Progenitor cell of endocrine pancreas (in vitro differentiated cells): ENCODE measurements at places on chromosomes 3 and 15. TPM values are rescaled to one million over a fixed set of nuclear protein-coding genes. Genes with fewer than 3 reads are reported as not detected.

GOLGA6L9 gene
- 13.2 and 13.3 TPM in 2 replicates for total RNA-seq

STRIT1 gene
- total RNA-seq = not detected in 2 replicates

CPN2 gene
- total RNA-seq = not detected in 2 replicates

GALNT15 gene
- total RNA-seq = 0.18 and 0.46 TPM in 2 replicates

ITGA11 gene
- not detected in 2 replicates for total RNA-seq

TMEM40 gene
- total RNA-seq = 0.36 TPM in 1 of 2 replicates, not detected in the other

ZBTB11 gene
- 17.8 and 18.8 TPM in 2 replicates for total RNA-seq

GOLGA8J gene
- total RNA-seq = not detected in 2 replicates

EPHA6 gene
- 16.5 and 17.3 TPM in 2 replicates for total RNA-seq

MYRIP gene
- 0.29 and 0.57 TPM in 2 replicates for total RNA-seq

ISY1 gene
- total RNA-seq = 34.0 and 37.4 TPM in 2 replicates

DNA sequence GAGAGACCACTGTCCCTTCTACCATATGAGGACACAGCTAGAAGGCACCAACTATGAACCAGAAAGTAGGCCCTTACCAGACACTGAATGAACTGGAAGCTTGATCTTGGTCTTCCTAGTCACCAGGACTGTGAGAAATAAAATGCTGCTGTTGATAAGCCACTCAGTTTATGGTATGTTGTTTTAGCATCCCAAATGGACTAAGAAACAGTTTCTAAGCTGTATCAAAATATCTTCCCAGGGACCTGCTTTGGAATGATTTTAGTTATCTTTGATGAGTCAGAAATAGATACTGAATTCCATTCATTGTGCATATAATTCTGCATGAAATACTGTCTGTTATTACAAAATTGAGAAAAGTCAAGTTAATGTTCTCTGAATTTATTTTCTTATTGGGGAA, 18.6 kb downstream of the WDR76 start:
- DNase-seq = no peak

- DNase-seq = no peak
These were observed 125.1 kb downstream of the SNRK start for GRCh38 chr3:43411429-43411828.

GRCh38 chr3:120348065-120348990, 826 bp downstream of the LRRC58 start:
- DNase-seq = peak; percentile 63

DNA sequence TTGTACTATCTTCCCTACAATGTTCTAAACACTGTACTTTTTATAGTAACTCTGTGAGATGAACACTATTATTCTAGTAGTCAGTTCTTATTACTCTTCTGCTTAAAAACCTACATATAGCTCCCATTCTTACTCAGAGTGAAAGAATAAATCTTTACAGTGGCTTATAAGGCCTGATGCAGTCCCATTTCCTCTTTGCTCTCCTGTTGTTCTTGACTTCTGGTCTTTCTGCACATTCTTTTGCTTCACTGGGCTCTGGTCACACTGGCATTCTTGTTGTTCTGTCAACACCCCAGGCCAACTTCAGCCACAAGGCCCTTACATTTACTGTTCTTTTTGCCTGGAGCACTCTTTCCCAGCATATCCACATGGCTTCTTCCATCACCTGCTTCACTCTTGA, 58.2 kb upstream of the TP63 start:
- no peak for DNase-seq

DNA sequence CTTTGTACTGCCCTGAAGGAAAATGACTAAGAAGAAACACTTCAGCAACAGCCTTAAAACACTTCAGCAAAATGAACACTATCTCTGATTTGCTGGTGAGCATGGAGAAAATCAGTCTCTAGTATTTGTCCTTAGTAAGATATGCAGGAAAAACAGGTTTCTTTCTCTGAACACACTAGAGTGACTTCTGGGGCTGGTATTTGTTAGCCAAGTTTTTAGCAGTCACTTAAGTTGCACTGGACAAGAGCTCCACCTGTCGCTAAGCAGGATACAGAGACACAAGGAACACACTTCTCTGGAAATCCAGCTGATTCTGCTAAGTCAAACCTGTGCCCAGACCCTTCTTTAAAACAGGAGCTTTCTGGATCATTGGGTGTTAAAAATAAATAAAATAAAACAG, 65.3 kb downstream of the CHAC1 start:
- DNase-seq = no peak

- DNase-seq = no peak
These were observed 10.9 kb downstream of the GPD1L start for GRCh38 chr3:32117320-32117719.

- no peak for DNase-seq
These were observed 93.8 kb downstream of the FHIT start for GRCh38 chr3:61157414-61157813.

DNA sequence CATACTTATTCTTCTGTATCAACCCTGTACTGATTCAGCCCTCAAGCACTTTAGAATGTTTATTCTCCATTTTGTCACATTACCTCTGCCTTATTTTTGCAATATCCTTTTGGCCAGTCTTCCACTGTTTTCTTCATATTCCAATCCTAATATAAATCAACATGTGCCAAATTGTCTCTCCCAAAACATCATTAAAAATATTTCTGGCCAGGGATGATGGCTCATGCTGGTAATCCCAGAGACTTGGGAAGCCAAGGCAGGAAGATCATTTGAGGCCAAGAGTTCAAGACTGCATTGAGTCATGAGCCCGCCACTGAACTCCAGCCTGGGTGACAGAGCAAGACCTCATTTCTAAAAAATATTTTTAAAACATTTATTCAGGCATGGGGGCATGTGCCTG, 641.4 kb upstream of the CBLB start:
- no peak for DNase-seq

DNA sequence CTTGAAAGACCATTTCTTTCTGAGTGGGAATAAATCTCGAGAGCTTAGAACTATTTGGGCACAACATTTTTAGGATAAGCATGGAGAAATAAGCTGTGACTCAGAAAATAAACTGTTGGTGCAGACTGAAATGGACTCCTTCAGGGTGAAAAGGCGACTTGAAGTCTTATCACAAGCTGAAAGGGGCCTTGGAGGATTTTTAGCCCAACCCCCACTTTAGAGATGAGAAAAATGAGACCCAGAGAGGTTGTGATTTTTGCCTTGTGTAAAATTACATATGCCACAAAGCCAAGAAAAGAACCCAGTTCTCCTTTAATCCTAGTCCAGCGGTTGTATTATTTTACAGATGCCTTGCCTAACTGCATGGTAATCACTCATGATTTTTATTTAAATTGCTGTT, 1.5 kb downstream of the ATP1B3 start:
- no peak for DNase-seq

DNA sequence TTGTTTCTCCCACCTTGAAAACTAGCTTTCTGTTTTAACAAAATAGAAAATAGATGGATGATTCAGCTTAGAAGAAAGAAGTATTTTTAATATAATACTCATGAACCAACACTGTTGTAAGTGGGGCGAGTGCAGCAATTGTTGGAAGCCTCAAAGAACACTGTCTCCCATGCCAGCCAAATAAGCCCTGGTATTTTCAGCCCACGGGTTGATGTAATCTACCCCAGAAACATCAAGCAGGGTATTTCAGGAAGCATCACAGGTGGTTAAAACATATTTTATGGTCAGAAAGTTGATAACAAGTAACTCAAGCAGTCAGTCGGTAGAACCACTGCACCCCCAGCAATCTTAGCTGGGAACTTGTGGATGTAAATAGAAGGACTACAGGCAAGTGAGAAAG, 115.9 kb downstream of the SV2B start:
- no peak for DNase-seq

DNA sequence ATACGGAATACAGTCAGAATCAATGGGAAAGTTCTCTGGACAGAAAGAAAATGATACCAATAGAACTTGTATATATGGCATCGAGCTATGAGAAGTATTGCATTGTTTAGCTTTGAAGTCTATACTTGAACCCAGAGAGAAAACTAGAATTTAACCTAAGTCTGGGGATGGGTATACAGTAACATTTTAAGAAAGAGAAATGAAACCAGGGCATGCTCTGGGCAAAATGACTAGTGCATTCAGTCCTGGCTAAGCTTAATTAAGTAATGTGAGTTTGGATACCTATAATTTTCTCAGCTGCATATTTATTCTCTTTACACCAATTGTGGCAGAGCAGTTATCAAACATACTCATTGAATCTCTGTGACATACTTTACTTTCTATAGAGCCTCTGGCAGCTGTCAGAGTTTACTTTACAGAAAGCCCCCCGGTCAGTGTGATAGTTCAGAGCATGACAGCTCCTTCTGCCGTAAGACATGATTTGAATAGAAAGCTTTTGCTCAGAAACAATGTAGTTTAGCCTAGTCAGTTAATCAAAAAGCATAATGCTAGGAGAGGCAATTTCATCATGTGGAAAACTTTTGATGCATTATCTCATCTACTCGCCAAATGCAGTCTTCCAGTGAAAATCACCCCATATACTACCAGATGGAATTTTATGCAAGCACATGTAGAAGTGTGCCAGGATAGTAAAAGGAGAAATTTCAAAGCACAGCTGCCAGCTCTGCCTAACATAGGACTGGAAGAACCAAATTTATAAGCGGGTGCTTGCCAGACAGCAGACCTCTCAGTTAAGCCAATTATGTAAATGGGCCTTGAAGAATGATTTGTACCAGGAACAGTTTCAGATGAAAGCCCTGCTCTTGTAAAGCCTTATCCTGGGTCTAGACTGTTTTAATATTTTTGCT, 40.7 kb downstream of the OXSM start:
- DNase-seq = no peak

DNA sequence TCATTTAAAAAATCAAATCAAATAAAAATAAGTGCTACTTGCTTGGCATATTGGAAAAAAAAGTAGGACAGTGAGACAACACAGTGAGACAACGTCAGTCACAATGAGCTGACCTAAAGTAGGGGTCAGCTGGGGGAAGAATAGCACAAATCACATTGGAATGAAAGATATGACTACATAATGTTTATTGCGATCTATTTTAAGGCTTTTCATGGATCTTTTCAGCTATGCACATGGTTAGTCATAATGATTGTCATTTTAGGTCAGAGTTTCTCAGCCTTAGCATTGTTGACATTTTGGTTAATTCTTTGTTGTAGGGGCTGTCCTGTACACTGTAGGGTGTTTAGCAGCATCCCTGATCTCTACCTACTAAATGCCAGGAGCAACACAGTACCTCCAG, 44.5 kb downstream of the CMSS1 start:
- no peak for DNase-seq

DNA sequence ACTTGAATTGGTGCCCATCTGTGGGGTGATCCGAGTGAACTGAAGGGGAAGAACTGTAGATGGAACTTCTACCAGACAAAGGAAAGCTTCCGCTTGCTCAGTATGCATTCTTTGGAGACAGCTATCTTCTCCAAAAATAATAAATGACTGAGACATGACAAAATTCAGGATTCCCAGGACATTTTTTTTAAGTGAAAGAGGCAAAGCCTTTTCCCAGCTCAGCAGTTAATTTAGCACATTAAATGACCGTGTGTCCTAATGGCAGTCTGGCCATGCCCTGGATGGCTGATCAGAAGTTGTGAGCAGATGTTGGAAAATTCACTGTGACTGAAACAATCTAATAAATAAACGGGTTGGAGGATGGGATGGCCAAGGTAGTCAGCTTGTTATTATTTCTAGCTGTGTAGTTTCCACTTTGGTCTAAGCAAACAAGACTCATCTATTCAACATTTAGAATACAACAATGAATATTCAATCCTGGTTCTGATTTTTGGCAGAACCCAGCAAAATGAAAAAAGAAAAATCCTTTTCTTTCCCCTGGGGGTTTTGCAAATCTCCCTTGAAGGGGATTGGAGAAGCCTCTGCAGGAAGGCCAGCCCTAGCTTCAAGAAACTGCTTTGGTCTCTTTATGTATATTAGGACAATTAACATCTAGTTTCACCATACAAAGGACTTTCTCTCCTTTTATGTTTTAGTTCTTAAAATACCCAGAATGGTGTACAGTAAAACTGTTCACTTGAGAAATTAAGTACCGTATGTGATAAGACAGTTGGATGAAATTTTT, 540.9 kb upstream of the MDFIC2 start:
- DNase-seq = no peak

DNA sequence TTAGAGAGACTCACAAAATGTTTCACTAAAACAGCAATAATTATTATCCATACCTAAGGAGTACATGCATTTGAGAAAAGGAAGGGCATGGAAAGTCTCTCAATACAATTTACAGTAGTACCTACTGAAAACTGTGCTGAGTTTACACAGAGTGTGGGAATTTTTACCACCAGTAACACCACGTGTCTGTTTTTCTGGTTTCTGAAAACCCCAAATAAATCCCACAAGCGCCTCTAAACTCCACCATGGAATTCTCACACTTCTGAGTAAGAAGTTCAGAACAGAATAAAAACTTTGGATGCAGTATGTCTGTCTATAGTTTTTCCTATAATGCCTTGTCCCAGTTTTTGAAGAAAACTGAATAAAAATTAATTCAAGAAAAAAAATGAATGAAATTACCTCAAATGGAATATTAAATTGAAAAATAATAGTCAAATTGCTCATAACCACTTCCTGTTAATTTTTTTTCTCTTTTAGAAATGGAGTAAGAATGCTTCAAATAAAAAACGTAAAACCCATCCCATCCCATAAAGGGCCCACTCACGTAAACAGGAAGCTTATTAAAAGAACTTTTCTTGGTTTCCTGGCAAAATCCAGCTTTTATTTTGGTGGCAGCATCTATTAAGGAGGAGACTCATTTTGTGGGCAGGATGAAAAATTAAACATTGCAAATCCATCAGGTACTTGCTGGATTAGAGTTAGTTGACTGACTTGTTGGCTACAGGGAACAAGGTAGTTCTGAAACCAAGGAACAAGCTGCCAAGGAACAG, 378.1 kb downstream of the TIGIT start:
- DNase-seq = no peak

DNA sequence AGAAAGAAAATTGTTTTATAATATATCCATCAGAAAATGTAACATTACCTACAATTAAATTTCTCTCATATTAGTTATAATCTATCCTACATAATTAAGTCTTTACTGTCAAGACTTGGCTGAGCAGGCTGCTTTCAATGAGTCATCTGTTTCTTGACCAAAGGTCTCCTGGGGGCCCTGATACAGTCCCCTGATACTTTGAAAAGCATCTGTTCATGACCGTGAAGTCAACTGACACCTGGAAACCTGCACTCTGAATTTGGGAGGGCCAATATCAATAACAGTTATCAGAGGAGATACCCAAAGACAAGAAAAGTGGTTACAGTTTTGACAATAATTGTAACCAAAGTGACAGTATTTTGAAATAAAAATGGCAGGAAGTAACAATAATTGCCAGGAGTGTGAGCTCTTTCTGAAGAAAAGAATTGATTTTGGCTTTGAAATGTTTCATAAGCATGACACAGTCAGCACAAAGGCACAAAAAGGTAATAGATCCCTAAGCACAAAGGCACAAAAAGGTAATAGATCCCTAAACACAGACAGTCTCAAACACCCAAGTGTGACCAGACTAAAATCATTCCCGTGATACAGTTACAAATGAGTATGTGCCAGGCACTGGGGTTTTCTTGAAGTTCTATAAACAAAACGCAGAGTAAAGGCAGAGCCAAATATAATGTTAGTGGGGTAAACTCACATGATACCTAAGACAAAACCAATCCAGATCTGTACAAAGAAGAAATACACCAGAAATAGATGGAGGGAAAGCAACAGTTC, 260.7 kb downstream of the PLOD2 start:
- DNase-seq = no peak
